Endothelial cell of umbilical vein (primary cell): ENCODE measurements at places on chromosomes 3 and 15. TPM values are rescaled to one million over a fixed set of nuclear protein-coding genes. Genes with fewer than 3 reads are reported as not detected.

FSIP1 gene
- total RNA-seq: 1.1 and 1.2 TPM in 2 replicates

MCF2L2 gene
- 0.99 and 1.1 TPM in 2 replicates for total RNA-seq

SERPINI1 gene
- 0.22 and 0.28 TPM in 2 replicates for total RNA-seq

CD96 gene
- not detected in 2 replicates for total RNA-seq

ZNF660 gene
- 1.0 and 1.5 TPM in 2 replicates for total RNA-seq

SPCS1 gene
- 100 and 107 TPM in 2 replicates for total RNA-seq

IGSF11 gene
- not detected in 2 replicates for total RNA-seq

CCNB2 gene
- 62.8 and 65.2 TPM in 2 replicates for total RNA-seq

RTP1 gene
- not detected in 2 replicates for total RNA-seq

SENP5 gene
- 31.1 and 33.5 TPM in 2 replicates for total RNA-seq

KIF9 gene
- 20.7 and 22.4 TPM in 2 replicates for total RNA-seq

RPUSD3 gene
- total RNA-seq: 34.8 and 38.9 TPM in 2 replicates

GP5 gene
- total RNA-seq: 0.11 TPM in 1 of 2 replicates, not detected in the other

TF gene
- 0.21 and 0.69 TPM in 2 replicates for total RNA-seq

SLC2A2 gene
- not detected in 2 replicates for total RNA-seq

PEX11A gene
- 3.2 and 3.7 TPM in 2 replicates for total RNA-seq

IGF2BP2 gene
- 122 and 130 TPM in 2 replicates for total RNA-seq

KNG1 gene
- total RNA-seq: not detected in 2 replicates

LRIG1 gene
- 42.0 and 52.2 TPM in 2 replicates for total RNA-seq

MEX3B gene
- 18.2 and 22.6 TPM in 2 replicates for total RNA-seq

STRIT1 gene
- total RNA-seq: not detected in 2 replicates

GOLGA8H gene
- total RNA-seq: 2.3 and 3.3 TPM in 2 replicates

FOXB1 gene
- not detected in 2 replicates for total RNA-seq

TUSC7 gene
- total RNA-seq: not detected in 2 replicates

GUCA1C gene
- not detected in 2 replicates for total RNA-seq

LYZL4 gene
- total RNA-seq: not detected in 2 replicates

HOMER2 gene
- total RNA-seq: 0.60 and 0.97 TPM in 2 replicates

MYO9A gene
- total RNA-seq: 30.3 and 30.6 TPM in 2 replicates

SLC25A20 gene
- total RNA-seq: 7.9 and 8.4 TPM in 2 replicates

SMCO1 gene
- not detected in 2 replicates for total RNA-seq

ABI3BP gene
- 55.9 and 78.1 TPM in 2 replicates for total RNA-seq

PIGZ gene
- 5.1 and 6.0 TPM in 2 replicates for total RNA-seq

HTR3E gene
- not detected in 2 replicates for total RNA-seq

CCR5 gene
- total RNA-seq: not detected in 2 replicates
